ENCODE measurements at places on chromosomes 3 and 15.

- no peak for DNase-seq
These were observed 81.7 kb upstream of the CADM2 start for GRCh38 chr3:84877092-84877491.

- DNase-seq: no peak
These were observed 20.0 kb downstream of the CBLB start for GRCh38 chr3:105848821-105849220.

GRCh38 chr3:113063126-113063894 is 72.5 kb downstream of the GTPBP8 start:
- no peak for DNase-seq

DNA sequence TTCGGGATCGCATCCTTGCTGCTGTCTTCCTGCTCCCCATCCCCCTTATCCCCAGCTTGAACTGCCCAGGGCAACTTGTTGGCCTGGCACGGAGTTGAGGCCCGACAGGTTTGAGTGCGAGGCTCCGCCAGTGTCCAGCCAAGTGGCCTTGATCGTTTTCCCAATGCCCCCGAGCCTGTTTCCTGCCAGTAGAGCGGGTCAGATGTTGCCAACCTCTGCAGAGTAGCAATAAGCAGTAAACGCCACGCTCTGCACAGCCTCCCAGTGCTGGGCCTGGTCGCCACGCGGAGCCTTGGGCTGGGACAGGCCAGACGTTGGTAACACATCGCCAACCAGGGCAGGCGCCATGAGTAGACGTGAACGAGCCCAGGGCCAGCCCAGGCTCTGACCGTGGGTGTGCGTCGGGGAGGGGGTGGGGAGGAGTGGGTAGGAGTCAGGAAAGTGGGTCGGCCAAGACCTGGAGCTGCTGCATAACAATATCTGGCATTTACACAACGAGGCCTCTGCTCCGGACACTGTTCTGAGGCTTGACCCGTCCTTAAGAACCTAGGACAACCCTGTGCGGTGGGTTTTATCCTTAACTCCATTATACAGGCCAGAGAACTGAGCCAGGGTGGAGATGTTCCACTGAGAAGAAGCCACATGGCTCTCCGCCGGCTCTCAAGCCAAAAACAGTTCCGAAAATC is 444 bp upstream of the ABHD14A start:
- DNase-seq: no peak

GRCh38 chr3:139716908-139717485 is 39.2 kb upstream of the NMNAT3 start:
- DNase-seq: no peak

- DNase-seq: no peak
These were observed 66.5 kb upstream of the RNU6-1 start for GRCh38 chr15:67906382-67906781.

- DNase-seq: no peak
These were observed 925.1 kb upstream of the NR2F2 start for GRCh38 chr15:95405447-95405846.

Measured in erythroblast (primary cell).